ENCODE measurements at places on chromosomes 6 and 20. TPM values are rescaled to one million over a fixed set of nuclear protein-coding genes. Genes with fewer than 3 reads are reported as not detected.

The PEX6 gene
- total RNA-seq, result 9.7 TPM

The SAYSD1 gene
- total RNA-seq, result 5.4 TPM

The TSBP1 gene
- total RNA-seq, result not detected

The DDO gene
- total RNA-seq, result not detected

The HRH3 gene
- not detected for total RNA-seq

The PTPRA gene
- total RNA-seq, result 39.8 TPM

The CCR6 gene
- total RNA-seq, result 0.14 TPM

Measured in A549 treated with ZK216348 at 1 μM for 4 hours (cell line).